ENCODE measurements at places on chromosomes 2 and 18. TPM values are rescaled to one million over a fixed set of nuclear protein-coding genes. Genes with fewer than 3 reads are reported as not detected.

DNA sequence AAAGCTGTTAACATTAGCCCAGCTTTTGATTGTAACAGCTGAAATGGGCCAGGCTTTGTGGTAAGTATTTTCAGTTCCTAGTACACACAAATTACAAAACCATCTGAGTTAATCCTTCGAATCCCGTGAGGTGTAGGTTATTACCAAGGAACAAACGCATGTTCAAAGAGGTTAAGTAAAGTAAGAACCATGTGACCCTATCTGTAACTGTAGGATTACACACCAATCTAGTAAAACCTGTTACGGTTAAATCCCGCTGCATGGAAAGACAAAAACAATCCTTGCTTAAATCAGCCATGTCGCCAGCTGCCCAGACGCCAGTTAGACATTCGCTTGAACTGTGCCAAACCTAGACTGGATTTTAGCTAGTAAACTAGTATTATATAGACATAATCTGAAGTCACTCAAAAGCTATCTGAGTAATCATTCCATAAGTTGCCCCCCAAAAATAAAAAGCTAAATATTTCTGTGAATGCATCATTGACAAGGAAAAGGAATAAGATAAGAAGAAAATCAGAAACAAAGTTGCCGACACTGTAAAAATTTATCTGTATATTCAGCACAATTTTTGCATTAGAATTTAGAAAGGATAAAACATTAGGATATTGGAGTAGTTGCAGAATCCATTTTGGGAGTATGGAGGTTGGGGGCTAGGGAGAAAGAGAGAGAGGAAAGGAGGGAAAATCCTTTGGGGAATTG, 638.0 kb downstream of the CNTNAP5 start:
- no peak for DNase-seq

DNA sequence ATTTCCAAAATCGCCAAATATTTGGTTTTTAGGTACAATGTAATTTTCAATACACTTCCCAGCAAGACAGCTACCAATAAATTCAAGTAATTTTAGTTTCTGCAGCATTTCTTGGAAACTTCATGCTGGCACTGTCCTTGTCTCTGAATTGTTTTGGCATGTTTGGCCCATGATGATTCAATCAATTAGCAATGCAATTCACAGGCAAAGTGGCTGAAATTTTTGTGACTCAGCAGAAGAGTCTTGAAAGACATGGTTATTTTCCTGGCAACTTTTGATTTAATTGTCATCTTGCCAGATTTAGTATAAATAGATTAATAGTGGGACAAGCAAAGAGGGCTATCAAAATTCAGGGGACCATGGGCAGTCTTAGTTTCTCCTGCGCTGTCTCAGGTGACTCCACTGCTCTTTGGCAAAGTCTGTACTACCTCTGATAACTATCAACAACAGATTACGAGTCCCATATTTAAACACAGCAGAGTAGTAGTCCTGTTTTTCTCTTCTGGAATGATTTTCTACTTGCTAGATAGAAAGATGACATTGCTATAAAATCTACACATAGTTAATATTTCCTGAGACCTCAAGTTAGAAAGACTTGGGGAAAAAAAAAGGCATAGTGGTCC, 88.9 kb upstream of the CYP26B1 start:
- no peak for DNase-seq

DNA sequence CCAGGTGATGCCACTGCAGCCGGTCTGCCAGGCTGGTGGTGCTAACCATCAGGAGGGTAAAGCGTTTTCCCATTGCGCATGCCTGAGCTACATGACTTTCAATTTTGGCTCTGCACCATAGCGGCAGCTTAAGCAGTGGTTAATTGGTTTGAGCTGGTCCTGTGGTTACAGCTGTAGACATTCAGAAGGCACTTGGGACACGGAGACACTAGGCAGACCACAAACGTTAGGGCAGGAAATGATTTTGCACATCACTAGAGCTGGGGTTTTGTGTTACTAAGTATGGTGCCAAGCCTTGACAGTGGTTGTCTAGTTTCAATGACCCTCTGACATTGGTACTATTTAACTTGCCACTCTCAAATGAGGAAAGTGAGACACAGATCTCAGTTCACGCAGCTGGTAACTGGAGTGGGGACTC, 28.9 kb upstream of the CNOT11 start:
- no peak for DNase-seq

DNA sequence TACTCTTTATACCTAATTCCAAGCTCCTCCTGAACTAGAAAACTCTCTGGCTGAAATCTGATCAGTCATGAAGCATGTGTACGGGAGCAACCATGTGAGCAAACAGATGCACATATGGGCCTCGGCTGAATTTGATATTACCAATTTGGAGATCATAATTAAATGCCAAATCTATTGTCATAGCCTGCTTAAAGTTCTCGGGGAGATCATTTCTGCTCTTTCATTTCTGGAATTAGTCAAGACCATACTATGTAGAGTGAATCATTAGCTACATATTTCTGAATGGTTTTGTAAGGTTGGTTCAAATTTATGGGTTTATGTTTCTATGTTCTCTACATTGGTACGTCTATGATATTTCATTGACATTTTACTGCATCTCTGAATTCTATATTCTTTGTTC, 205.5 kb downstream of the UBE2E3 start:
- DNase-seq: no peak

GRCh38 chr2:191481305-191482070, 196.4 kb upstream of the NABP1 start:
- no peak for DNase-seq

DNA sequence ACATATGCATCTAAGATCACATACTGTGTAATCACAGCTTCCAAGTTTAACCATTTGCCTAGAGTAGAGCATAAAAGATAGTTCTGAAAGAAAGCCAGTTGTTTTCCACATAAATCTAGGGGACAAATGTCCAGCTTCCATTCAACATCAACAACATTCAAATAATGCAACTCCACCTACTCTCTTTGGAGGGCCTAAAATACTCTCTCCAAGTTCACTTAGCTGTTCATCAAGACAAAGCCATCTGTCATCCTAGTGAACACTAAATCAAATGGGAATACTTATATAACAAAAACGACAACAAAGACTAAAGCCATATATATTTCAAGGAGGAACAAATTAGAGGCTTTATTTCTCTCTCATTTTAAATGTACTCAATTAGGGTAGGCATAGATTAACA, 221.5 kb upstream of the CDH2 start:
- no peak for DNase-seq

DNA sequence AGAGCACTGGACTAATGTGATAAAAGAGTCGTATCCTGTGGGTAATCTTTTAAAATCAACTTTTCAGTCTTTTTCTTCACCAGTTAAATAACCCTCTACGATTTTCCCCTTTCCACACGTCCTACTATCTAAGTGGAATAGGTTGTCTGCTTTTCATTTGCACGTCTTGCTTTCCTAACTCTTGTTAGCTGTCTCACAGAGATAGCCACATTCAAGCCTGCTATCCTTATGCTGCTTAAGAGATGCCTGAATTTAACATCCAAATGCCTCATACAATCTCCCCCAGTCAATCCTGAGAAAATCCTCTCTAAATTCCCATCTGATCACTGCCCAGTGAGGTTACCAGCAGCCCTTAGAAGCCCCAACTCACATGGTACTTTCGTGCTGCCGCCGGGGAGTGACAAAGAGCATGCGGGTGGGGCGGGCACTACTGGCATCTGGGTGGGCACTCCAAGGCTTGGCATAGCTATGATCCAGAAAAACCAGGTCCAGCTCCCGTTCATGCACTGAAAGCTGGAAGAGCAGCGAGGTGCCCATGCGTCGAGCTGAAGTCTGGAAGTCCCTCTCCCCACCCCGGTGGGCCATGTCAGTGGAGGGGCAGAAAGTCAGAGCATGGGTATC, 1.5 kb downstream of the KANSL3 start:
- DNase-seq: no peak

FN1 gene
- 415 TPM for polyA plus RNA-seq

CROCC2 gene
- polyA plus RNA-seq: 0.05 TPM

HJURP gene
- 24.1 TPM for polyA plus RNA-seq
